ENCODE measurements at places on chromosomes 7 and 10. TPM values are rescaled to one million over a fixed set of nuclear protein-coding genes. Genes with fewer than 3 reads are reported as not detected.
A peak's percentile ranks its signal among the peaks of the same experiment; 100 is the strongest.

- DNase-seq = no peak
Measured at GRCh38 chr7:78326876-78327275, 528.3 kb downstream of the PHTF2 start.

DNA sequence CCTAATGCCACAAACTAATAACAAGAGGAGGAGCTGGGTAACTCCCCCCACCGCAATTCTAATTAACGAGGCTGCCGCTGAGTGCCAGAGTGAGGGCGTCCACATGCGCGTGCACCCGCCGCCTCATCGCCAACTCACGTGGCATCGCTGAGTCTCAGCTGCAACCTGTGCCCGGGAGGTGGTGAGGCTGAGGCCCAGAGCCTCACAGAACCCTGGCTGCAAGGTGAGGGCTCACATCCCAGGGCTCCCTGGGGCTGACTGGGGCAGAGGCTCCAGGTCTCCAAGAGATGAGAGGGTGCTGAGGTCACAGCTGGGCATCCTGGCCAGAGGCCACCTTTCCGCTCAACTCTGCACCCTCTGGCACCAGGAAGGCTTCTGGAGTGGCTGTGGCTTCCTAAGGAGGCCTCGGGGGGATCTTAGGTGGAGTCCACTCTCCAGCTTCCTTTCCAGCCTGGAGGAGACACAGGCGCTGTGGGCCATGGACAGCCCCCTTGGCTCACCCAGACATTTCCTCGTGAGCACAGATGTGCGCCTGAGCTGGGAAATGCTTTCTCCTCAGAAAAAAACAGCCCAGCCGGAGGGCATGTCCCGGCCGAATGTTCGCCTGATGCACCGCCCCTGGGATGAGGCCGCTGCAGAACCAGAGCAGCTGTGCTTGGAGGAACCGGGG lies 242.6 kb downstream of the MAD1L1 start:
- peak; percentile 58 for DNase-seq

Gene KLF14
- 0.17 TPM for total RNA-seq

GRCh38 chr10:121597504-121598262 lies 561 bp downstream of the FGFR2 start:
- peak; percentile 75 for DNase-seq

DNA sequence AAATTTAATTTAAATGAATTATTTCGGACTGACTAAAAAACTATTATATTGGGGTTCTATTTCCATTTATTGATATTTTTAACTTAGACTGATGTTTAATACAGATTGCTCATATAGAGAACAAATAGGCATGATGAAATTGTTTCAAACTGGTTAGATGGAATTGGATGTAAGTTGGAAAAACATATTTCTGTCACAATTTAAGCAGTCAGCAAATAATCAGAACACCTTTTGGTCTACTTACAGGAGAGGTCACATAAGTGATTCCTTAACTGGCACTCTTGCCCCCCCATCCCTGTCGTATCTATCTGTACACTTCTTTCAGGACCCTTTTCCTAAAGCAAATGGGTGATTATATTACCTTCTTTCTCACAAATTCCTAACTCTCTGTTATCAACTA lies 138.4 kb downstream of the PLXDC2 start:
- no peak for DNase-seq

- no peak for DNase-seq
Measured at GRCh38 chr10:62638062-62638477, 166.4 kb upstream of the ADO start.

Gene DLX6
- total RNA-seq = not detected

GRCh38 chr10:127943336-127943910 lies 36.5 kb downstream of the PTPRE start:
- no peak for DNase-seq

DNA sequence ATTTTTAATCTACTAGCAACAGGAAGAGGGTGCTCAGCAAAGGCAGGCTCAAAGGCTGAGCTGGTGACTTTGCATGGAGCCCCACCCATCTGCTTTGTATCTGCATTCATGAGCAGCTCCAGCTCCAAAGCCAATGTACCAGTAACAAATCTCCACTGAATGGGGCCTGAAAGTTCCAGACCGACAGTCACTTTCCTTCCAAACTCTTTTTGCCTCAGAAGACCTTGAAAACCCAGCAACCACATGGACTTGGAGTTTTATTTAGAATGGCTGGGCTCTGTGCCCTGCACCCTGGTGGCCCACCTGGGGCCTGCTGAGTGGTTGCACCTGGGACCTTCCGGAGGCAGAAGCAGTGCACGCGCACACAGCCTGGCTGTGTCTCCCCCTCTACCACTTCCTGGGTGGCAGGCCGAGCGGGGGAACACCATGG lies 195.0 kb upstream of the PLXNA4 start:
- DNase-seq = no peak

Data from right cardiac atrium (tissue), 5 donors.